Ascending aorta (tissue), 2 donors: ENCODE measurements at places on chromosomes 5 and 9. TPM values are rescaled to one million over a fixed set of nuclear protein-coding genes. Genes with fewer than 3 reads are reported as not detected.

DNA sequence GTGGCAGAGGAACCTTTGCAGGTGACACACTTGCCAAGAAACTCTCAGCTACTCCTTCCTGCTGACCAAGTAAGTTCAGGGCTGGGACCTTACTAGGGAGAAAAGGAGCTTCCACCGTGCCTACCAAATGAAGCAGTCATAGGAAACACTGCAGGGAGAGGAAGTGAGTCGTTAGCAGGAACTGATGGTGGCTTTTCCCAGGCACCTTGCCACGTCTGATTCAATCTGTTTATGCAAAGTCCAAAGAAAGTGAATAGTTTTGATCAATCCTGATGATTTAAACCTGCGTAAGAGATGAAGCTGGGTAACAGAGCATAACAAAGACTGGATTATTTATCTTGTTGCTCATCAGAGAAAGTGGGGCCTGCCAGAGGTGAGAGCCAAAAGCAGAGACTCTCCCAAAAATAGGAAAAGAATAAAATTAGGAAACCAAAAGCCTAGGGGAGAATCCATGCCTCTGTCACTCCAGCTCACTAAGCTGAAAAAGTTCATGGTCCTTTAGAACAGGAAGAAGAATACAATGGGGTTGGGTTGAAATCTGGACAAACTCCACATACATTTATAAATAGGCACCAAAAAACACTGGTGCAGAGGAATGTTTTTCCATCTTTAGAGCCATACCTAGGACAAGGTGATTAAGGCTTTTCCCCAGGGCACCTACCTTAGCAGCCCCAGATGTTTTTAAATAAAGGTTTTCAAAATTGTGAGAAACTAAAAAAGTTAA lies 9.3 kb upstream of the PFDN1 start:
- DNase-seq, result peak; percentile 82

GRCh38 chr5:93532370-93532769 lies 48.6 kb downstream of the NR2F1-AS1 start:
- DNase-seq, result peak; percentile 68

GRCh38 chr5:126138281-126138931 lies 284.8 kb upstream of the GRAMD2B start:
- no peak for DNase-seq

- DNase-seq, result no peak
Observed at GRCh38 chr9:27247756-27248155, 49.2 kb downstream of the EQTN start.

DNA sequence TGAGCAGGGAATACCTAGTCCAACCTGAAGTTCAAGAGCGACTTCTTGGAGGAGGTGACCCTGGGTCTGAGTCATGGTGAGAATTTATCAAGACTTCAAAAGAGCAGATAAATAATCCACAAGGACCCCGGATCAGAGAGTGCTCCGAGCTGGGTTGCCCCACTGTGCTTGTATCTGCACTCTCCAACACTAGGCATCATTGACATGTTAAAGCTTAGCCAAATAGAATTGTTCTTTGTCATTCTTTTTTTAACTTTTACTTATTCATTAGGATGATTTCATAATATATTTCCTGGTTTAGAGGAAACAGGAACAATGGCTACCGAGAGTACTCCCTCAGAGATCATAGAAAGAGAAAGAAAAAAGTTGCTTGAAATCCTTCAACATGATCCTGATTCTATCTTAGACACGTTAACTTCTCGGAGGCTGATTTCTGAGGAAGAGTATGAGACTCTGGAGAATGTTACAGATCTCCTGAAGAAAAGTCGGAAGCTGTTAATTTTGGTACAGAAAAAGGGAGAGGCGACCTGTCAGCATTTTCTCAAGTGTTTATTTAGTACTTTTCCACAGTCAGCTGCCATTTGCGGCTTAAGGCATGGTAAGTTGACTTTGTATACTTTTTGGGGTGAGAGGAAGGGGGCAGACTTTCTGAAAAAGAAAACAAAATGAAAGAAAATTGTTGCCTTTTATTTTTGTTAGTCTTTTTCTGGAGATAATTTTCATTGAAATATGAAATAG lies at the start of gene CARD6:
TSS of gene CARD6 (plus strand) at position 300 of the 738 bp plus-strand sequence. CDS start at position 316, 16 bp downstream.
- DNase-seq, result no peak

- DNase-seq, result no peak
Observed at GRCh38 chr9:5879419-5880181, 11.1 kb upstream of the MLANA start.

The AJM1 gene
- 5.9 TPM for total RNA-seq

The TBCA gene
- total RNA-seq, result 27.4 TPM

The DEPDC1B gene
- total RNA-seq, result 2.4 TPM

DNA sequence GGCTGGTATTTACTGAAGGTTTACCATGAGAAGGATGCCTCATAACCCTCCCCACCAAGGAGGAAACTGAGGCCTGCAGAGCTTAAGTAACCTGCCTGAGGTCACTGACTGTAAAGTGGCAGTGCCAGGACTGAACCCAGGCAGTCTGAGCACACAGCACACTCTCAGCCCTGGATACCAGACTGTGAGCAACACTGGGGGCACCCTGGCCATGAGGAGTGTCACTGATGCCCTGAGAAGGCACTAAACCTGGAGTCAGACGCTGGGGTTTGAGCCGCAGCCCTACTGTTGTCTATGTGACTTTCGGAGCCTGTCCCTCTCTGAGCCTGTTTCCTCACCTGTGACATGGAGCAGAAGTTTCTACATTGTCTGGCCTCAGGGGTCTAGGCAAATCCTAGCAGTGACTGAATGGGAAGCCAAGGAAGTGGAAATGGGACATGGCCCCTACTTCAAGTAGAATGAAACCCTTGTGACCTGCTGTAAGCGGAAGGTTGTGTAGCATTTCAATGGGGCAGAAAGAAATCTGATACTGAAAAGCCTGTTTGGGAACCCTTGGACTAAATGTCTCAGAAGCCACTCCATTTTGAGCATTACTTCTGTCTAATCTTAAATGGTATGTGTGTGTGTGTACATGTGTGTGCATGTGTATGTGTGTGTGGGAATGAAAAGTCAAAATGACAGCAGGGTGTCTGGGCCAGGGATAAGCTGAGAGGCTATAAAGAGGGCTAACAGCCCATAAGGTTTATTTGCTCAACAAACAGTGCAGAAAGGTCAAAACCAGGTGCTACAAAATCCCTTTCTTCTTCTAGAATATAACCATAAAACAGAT lies 36.0 kb downstream of the B4GALT1 start:
- no peak for DNase-seq

The ADRB2 gene
- 11.2 TPM for total RNA-seq

GRCh38 chr5:141175933-141176332 lies 1.7 kb upstream of the PCDHB8 start:
- DNase-seq, result no peak

GRCh38 chr5:149262315-149262714 lies 9.3 kb upstream of the AFAP1L1 start:
- no peak for DNase-seq

The NR6A1 gene
- 0.53 TPM for total RNA-seq
